Hematopoietic multipotent progenitor cell (in vitro differentiated cells): ENCODE measurements at places on chromosomes 13 and 19.
A peak's percentile ranks its signal among the peaks of the same experiment; 100 is the strongest.

DNA sequence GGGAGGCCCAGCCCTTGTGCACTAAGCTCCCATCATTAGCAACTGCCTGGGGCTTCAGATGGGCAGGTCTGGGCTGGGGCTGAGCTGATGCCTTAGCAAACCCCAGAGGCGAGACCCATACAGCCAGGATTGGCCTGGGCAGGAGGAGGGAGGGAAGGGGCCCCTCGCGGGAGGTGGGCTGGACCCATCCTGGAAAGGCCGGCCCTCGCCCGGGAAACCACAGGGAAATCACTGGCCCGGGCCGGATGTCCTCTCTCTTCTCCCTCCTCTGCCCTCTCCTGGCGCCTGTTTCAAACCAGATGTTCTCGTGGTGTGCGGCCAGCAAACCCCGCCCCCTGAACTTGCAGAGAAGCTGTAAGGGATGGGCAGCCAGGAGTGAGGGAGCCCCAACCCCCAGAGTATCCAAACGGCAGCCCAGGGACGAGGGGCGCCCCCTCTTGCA is 43.1 kb downstream of the TMEM255B start:
- DNase-seq = no peak

DNA sequence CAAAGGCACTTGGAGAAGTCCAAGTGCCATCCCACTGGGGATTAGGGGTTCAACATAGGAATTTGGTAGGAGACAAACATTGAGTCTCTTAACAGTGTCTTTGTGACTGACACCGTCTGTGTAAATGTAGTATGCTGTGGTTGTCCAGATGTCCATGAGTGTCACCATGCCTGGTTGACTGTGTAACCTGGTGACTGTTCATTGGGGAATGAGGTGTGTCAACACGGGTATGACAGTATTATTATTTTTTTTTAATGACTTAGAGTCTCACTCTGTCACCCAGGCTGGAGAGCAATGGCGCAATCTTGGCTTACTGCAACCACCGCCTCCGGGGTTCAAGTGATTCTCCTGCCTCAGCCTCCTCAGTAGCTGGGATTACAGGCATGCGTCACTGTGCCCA is 16.2 kb downstream of the PKN1 start:
- no peak for DNase-seq

GRCh38 chr13:80250213-80250810 is 90.6 kb downstream of the SPRY2 start:
- no peak for DNase-seq

GRCh38 chr13:109998684-109999533 is 212.5 kb upstream of the IRS2 start:
- peak; percentile 31 for DNase-seq

DNA sequence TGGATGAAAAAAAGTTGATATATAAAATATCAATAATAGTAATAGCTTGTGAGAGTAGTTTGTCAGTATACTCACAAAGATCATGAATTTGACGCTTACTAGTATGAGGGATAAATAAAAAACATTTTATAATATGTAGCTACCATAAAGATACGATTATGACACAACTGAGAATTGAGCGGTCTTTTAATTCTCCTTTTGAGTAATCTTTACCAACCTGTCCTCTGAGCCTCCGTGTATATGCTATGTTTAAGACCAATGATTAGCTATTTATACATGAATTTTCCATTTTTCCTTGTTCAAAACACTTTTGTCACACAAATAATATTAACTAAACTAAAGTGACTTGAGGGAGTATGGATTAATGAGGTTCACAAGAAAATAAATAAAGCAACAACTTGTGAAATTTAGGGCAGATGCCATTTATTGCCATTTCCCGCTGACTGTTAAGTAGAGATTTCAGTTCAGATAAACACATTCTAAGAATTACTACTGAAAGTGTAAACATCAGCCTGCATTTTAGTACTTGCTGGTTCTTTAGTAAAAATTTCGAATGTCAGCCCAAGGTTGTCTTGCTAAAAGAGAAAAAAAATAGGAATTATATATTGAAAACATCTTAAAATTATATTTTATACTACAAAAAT is 6.2 kb upstream of the IRS2 start:
- no peak for DNase-seq

- DNase-seq = no peak
Measured at GRCh38 chr13:113731192-113732175, 27.5 kb upstream of the TMEM255B start.

- no peak for DNase-seq
Measured at GRCh38 chr13:59865398-59865797, 298.3 kb downstream of the DIAPH3 start.

GRCh38 chr19:49214701-49215100 is 57.1 kb downstream of the TRPM4 start:
- DNase-seq = no peak

DNA sequence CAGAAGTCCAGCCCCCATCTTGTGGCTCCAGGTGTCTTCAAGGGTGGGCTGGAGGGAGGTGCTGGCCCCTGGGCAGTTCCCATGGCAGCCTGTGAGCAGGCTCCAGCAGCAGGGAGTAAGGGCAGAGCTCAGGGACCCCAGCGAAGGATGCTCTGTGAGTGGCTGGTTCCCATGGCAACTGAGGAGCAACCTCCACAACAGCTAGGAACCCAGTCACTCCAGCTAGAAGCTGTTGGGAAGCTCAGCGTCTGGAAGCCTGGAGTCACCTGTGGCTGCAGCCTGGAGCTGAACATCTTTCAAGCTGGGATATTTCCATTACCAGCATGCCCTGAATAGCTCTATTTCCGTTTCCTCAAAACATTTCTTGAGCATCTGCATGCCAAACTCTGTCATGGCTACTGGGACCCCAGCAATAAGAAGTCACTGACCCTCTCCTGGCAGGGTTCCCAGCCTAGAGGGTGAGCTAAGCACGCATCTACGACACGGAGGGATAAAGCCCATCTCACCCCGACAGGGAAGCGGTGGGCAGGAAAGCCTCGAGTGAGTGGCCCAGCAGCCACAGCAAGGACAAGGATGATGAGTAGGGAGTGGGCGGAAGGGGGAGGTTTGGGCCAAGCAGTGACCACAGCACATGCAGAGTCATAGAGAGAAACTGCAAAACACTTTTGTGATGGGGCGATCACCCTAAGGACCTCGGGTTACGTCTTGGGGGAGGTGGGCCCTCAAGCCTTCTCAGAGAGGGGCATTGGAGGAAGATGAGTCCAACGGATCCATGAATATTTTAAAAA is 52.6 kb downstream of the ALOX5AP start:
- DNase-seq = no peak

- no peak for DNase-seq
Measured at GRCh38 chr19:33306191-33306590, 3.9 kb upstream of the CEBPA start.

DNA sequence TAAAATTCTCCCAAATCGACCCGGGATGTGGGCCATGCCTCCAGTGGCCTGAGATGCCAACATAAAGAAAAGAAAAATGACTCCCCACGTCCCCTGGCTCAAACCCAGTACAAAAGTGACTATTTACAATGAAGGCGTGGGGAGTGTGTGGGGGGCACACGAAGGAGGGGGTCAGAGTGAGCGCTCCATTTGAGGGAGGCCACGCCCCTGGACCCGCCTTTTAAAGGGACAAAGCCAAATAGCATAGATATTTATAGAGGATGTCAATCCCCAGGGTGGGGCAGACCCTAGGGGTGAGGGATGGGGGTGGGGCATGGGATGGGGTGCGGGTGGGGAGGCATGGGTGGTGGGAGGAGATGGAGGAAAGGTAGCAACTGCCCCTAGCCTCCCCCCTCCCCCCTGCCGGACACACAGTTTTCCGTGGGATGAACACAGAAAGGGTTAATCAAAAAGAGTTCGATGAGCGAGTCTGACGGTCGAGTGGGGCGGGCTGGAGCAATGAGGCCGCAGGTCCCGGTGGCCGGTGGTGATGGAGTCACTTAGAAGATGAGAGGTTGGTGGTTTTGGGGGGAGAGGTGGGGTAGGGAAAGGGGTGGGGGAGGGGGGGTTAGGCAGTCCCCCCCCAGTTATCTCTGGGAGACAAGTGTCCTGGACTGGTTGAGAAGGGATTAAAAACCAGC is 20.1 kb upstream of the NANOS2 start:
- no peak for DNase-seq

GRCh38 chr19:46406976-46407375 is 6.4 kb downstream of the CCDC8 start:
- no peak for DNase-seq

DNA sequence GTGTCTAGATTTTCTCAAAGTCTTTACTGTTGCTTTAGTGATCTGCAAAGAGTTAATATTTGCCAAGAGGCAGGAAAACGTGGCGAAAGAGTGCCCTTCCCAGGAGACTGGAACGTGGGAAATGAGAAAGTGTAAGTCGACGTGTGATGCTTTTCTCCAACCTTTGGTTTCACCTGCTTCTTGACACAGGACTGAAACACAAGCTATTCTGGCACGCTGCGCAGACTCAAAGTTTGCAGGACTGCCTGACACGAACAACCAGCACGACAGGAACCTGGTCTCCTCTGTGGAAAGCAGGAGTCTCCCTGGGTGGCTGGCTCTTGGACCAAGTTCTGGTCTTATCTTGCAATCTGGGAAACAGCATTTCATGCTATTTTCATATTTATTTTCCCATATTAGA is 28.6 kb downstream of the RFXAP start:
- no peak for DNase-seq
